Suprapubic skin (tissue), 4 donors: ENCODE measurements at places on chromosomes 12 and 14.

DNA sequence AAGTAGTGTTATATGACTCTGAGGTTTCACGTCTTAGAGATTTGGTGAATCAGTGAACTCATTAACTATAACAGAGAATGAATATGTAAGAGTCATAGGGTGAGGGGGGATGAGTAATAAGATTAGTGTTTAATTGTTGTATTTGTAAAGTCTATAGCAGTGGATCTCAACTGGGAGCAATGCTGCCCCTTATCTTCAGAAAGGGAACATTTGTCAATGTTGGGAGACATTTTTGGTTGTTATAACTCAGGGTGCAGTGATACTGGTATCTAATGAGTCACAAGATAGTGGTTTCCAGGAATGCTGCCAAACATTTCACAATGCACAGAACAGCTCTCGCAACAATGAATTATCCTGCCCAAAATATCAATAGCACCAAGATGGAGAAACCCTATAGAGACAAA is 1193.7 kb downstream of the GALC start:
- no peak overlapping the region for H3K4me3 ChIP-seq
- no peaks in the 10 kb centered on the region for H3K36me3 ChIP-seq
- H3K4me1 ChIP-seq, result peaks cover 4% of the 10 kb centered on the region
- DNase-seq, result no peak
- H3K27ac ChIP-seq, result no peak overlapping the region

- DNase-seq, result no peak
- H3K36me3 ChIP-seq, result no peaks in the 10 kb centered on the region
These were observed 41.9 kb downstream of the PAWR start for GRCh38 chr12:79648881-79649280.

GRCh38 chr14:64721391-64721791 is 17.2 kb downstream of the PLEKHG3 start:
- no peaks in the 10 kb centered on the region for H3K27me3 ChIP-seq
- peaks cover 98% of the 10 kb centered on the region for H3K4me1 ChIP-seq

DNA sequence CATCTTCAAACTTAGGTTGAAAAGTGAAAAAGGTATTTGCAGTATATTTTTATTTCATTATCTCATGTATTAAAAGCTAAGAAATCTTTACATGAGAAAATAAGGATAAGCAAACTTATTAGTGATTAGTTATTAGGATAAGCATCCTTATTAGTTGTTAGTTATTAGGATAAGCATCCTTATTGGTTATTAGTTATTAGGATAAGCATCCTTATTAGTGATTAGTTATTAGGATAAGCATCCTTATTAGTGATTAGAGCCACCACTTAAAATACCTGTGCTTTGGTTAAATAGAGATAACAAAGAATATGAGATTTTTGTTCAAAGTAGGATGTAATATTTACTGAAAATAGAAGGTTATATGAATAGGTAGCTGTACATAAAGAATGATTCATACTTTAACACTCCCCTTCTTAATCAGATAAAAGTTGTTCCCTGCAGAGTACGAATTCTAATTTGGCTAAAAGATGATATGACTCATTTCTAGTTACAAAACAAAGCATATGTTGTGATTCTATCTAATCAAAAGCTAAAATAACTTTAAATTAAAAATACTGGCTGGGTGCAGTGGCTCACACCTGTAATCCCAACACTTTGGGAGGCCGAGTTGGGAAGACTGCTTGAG is 56.4 kb downstream of the KDM5A start:
- DNase-seq, result no peak
- peak overlapping the region; percentile 5 for H3K27ac ChIP-seq
- peaks cover 16% of the 10 kb centered on the region for H3K4me1 ChIP-seq
- H3K36me3 ChIP-seq, result peaks cover 44% of the 10 kb centered on the region
- H3K27me3 ChIP-seq, result no peaks in the 10 kb centered on the region

DNA sequence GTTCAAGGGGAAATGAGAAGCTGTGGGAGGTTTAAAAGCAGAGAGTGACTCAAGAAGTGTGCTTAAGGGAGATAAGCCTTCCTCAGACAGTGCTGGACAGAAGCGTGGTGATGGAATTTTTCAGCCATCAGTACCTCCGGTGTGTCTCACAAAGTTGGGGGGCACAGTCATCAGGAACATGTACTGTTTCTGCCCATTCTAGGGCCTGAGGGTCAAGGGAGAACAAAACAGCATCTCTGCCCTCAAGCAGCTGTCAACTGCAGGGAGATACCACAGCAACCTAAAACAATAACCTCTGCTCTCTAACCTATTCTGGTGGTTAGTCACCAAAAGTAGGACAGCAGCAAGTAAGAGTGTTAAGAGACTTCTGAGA is 2.0 kb upstream of the STON2 start:
- H3K36me3 ChIP-seq, result no peaks in the 10 kb centered on the region
- peak overlapping the region; percentile 89 for H3K27ac ChIP-seq
- no peak for DNase-seq
- no peaks in the 10 kb centered on the region for H3K27me3 ChIP-seq
- H3K4me3 ChIP-seq, result no peak overlapping the region
- peaks cover 49% of the 10 kb centered on the region for H3K4me1 ChIP-seq

DNA sequence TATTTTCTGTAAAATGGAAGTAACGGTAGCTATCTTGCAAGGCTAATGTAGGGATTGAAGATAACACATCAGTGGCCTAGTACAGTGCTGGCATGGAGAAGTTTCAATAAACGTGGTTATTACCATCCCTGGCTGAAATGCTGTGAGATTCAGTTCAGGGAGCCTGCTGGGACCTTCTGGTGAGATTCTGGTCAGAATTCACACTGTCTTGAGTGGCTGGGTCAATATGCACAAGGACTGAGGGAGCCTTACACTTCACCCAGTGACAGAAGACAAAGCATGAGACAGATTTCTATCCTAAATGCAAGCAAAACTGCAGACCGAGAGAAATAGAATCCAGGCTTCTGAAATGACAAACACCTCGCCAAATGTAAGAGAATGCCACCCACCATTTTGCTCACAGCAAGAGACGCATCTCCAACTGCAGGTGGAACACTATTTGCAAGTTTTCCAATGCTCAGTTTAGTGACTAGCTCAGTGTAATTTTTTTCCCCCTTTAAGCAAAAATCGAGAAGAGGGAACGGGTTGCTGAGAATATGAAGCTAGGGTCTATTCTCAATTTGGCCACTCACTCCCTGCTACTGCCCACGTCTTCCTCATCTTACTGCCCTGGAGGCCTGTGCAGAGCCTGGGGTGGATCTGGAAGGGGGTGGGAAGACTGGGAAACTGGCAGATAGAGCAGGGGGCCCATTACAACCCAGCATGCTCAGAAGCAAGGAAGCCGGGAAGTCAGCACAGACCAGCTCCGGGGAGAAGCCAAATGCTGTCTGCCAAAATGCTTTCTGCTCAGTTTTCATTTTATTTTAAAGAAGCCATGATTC is 201.3 kb downstream of the TTC7B start:
- no peak overlapping the region for H3K27ac ChIP-seq
- DNase-seq, result no peak
- H3K4me1 ChIP-seq, result no peaks in the 10 kb centered on the region
- no peaks in the 10 kb centered on the region for H3K27me3 ChIP-seq

GRCh38 chr12:2681450-2682205 is 113.1 kb upstream of the FKBP4 start:
- no peak overlapping the region for H3K27ac ChIP-seq
- peak; percentile 65 for DNase-seq
- H3K27me3 ChIP-seq, result no peaks in the 10 kb centered on the region
- no peaks in the 10 kb centered on the region for H3K4me1 ChIP-seq
- H3K36me3 ChIP-seq, result peaks cover 15% of the 10 kb centered on the region

GRCh38 chr14:96165493-96166436 is 38.9 kb upstream of the BDKRB2 start:
- H3K36me3 ChIP-seq, result no peaks in the 10 kb centered on the region
- no peak overlapping the region for H3K4me3 ChIP-seq
- peak; percentile 54 for DNase-seq
- H3K27ac ChIP-seq, result no peak overlapping the region

DNA sequence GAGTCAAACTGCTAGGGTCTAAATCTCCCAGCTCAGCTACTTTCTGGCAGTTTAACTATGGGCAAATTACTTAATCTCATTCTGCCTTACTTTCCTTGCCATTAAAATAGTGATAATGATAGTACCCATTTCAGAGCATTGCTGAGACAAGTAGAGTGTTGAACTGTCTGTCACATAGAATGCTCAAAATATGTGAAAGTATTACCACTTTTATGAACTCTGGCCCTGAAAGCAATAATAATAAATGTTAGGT is 19.9 kb downstream of the SRGAP1 start:
- H3K4me1 ChIP-seq, result peaks cover under 1% of the 10 kb centered on the region
- no peak for DNase-seq
- H3K27ac ChIP-seq, result no peak overlapping the region
- H3K27me3 ChIP-seq, result no peaks in the 10 kb centered on the region
- no peaks in the 10 kb centered on the region for H3K36me3 ChIP-seq

- no peak for DNase-seq
- no peaks in the 10 kb centered on the region for H3K27me3 ChIP-seq
- H3K27ac ChIP-seq, result no peak overlapping the region
- no peaks in the 10 kb centered on the region for H3K4me1 ChIP-seq
These were observed 189.7 kb upstream of the GRIN2B start for GRCh38 chr12:14171106-14171505.

GRCh38 chr14:99675951-99676350 is 8.1 kb upstream of the CYP46A1 start:
- H3K4me1 ChIP-seq, result no peaks in the 10 kb centered on the region
- H3K27me3 ChIP-seq, result peaks cover 8% of the 10 kb centered on the region
- H3K27ac ChIP-seq, result no peak overlapping the region
- no peak for DNase-seq

GRCh38 chr14:47297374-47297773 is 378.0 kb downstream of the MDGA2 start:
- H3K27me3 ChIP-seq, result no peaks in the 10 kb centered on the region
- no peak for DNase-seq
- no peak overlapping the region for H3K4me3 ChIP-seq
- no peaks in the 10 kb centered on the region for H3K4me1 ChIP-seq

GRCh38 chr12:109890620-109891170 is 9.4 kb upstream of the TCHP start:
- H3K4me1 ChIP-seq, result peaks cover 48% of the 10 kb centered on the region
- no peak for DNase-seq
- H3K4me3 ChIP-seq, result no peak overlapping the region
- no peaks in the 10 kb centered on the region for H3K36me3 ChIP-seq
- no peak overlapping the region for H3K27ac ChIP-seq
- H3K27me3 ChIP-seq, result no peaks in the 10 kb centered on the region

GRCh38 chr14:75205591-75205990 is 29.2 kb upstream of the TMED10 start:
- H3K27me3 ChIP-seq, result no peaks in the 10 kb centered on the region
- no peak overlapping the region for H3K27ac ChIP-seq
- no peaks in the 10 kb centered on the region for H3K36me3 ChIP-seq
- no peak overlapping the region for H3K4me3 ChIP-seq

GRCh38 chr14:90087433-90087832 is 25.6 kb downstream of the KCNK13 start:
- H3K27me3 ChIP-seq, result no peaks in the 10 kb centered on the region
- DNase-seq, result peak; percentile 65
- H3K36me3 ChIP-seq, result no peaks in the 10 kb centered on the region
- no peaks in the 10 kb centered on the region for H3K4me1 ChIP-seq

GRCh38 chr12:11954181-11954580 is 116.6 kb upstream of the BCL2L14 start:
- DNase-seq, result no peak
- H3K27ac ChIP-seq, result no peak overlapping the region
- peaks cover 2% of the 10 kb centered on the region for H3K27me3 ChIP-seq
- H3K4me1 ChIP-seq, result peaks cover 15% of the 10 kb centered on the region
- no peak overlapping the region for H3K4me3 ChIP-seq
- H3K36me3 ChIP-seq, result no peaks in the 10 kb centered on the region

GRCh38 chr12:110224379-110225304 is 56.4 kb upstream of the ATP2A2 start:
- H3K27me3 ChIP-seq, result no peaks in the 10 kb centered on the region
- H3K27ac ChIP-seq, result peak overlapping the region; percentile 85
- DNase-seq, result no peak
- H3K36me3 ChIP-seq, result peaks cover under 1% of the 10 kb centered on the region
- peaks cover 30% of the 10 kb centered on the region for H3K4me1 ChIP-seq

DNA sequence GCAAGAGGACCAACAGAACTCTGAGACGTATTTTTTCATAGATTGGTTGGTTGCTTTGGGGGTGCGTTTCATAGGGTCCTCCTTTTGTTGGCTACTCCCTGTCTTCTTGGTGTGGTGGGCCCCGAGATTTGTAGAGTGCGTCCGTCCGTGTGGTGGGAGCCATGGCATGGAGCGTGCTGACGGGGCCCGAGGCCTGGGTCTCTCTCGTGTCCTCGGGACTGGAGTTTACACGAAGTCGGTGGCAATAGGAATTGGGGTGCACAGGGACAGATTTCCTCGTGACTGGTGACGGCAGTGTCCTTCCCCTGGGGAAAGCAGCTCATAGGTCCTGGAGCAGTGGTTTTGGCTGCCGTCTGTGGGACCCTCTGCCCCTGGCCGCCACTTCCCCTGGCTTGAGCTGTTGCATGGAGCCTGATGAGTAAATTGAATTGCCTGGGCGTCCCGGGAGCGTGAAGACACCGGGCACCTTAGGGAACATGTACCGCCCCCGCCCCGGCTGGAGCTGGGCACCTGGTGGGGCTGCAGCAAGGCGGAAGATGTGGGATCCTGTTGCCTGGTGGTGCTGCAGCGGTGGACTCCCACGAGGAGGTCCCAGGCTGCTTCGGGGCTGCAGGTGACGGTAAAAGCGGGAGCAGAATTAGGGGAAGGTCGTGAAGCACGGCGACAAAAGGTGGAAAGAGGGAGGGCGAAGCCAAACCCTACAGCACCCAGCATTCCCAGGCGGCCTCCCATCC is 153.7 kb upstream of the ALG10B start:
- no peak for DNase-seq
- H3K27me3 ChIP-seq, result no peaks in the 10 kb centered on the region
- no peaks in the 10 kb centered on the region for H3K4me1 ChIP-seq
- no peak overlapping the region for H3K27ac ChIP-seq

GRCh38 chr12:42627151-42627550 is 37.6 kb upstream of the PRICKLE1 start:
- H3K4me3 ChIP-seq, result no peak overlapping the region
- no peak overlapping the region for H3K27ac ChIP-seq
- no peaks in the 10 kb centered on the region for H3K36me3 ChIP-seq
- no peaks in the 10 kb centered on the region for H3K27me3 ChIP-seq
- no peaks in the 10 kb centered on the region for H3K4me1 ChIP-seq
- no peak for DNase-seq

- H3K27ac ChIP-seq, result peak overlapping the region; percentile 95
- peak; percentile 97 for DNase-seq
- no peaks in the 10 kb centered on the region for H3K27me3 ChIP-seq
- no peaks in the 10 kb centered on the region for H3K36me3 ChIP-seq
These were observed 1.9 kb upstream of the PTMS start for GRCh38 chr12:6764011-6764828.

- H3K4me3 ChIP-seq, result no peak overlapping the region
- DNase-seq, result peak; percentile 55
- H3K36me3 ChIP-seq, result no peaks in the 10 kb centered on the region
- no peaks in the 10 kb centered on the region for H3K27me3 ChIP-seq
- H3K4me1 ChIP-seq, result peaks cover 29% of the 10 kb centered on the region
- peak overlapping the region; percentile 45 for H3K27ac ChIP-seq
These were observed 3.0 kb upstream of the CORO1C start for GRCh38 chr12:108734200-108734906.

- no peaks in the 10 kb centered on the region for H3K36me3 ChIP-seq
- H3K27ac ChIP-seq, result peak overlapping the region; percentile 98
- peak overlapping the region; percentile 23 for H3K4me3 ChIP-seq
- DNase-seq, result peak; percentile 96
- H3K4me1 ChIP-seq, result peaks cover 74% of the 10 kb centered on the region
These were observed 92.7 kb downstream of the LRRC74A start for GRCh38 chr14:76918782-76919394.
